Activated CD4-positive, alpha-beta T cell treated with anti-CD3 and anti-CD28 coated beads, Interleukin-2, amount 10 ng/mL, durations not matched to agents 7 days and 5 days (primary cell): ENCODE measurements at places on chromosomes 5 and 9. TPM values are rescaled to one million over a fixed set of nuclear protein-coding genes. Genes with fewer than 3 reads are reported as not detected.

DNA sequence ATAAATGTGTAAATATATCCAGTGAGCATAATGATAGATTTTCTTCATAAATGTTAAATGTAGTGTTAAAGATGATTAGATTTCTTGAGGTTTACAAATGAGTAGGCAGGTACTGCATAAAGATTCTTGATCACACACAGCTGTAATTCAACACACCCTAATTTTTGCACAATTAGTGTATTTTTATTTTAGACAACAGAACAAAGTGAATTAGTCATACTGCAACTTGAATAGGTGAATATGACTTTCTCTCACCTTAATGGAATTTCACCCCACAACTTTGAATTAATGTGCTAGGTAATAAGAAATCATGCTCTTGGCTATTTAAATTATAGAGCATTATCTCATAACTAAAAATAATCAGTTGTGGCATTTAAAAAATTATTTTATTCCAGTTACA, 795.7 kb upstream of the ACO1 start:
- no peak for DNase-seq

The FBP2 gene
- not detected for total RNA-seq

The OR1J2 gene
- total RNA-seq: not detected

GRCh38 chr5:14251733-14252132, 108.6 kb downstream of the TRIO start:
- DNase-seq: no peak

DNA sequence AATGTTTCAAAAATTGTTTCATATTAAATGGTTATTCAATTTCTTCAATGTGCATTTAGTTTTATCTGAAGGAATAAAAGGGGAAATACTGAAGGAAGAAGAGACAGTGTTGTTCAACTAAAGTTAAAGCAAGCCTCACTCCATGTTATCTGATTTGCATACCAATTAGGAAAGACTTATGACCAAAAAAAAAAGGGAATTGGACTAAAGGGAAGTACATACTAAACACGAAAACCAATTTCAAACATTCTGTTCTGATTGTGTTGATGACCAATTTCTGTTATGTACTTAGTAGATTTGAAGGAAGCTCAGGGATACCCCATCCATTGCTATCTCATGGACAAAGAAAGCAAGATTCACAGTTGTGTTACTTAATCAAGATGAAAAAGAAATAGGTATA, 4.9 kb upstream of the GAPT start:
- no peak for DNase-seq

- no peak for DNase-seq
Observed at GRCh38 chr5:33601881-33602280, 161.1 kb downstream of the TARS1 start.

- DNase-seq: no peak
Observed at GRCh38 chr9:92483627-92484545, 1.6 kb upstream of the ASPN start.

GRCh38 chr5:37662789-37663485, 176.9 kb downstream of the GDNF start:
- DNase-seq: no peak

- DNase-seq: peak; percentile 50
Observed at GRCh38 chr5:133287500-133287899, 235.7 kb downstream of the HSPA4 start.

GRCh38 chr5:9605041-9605838, 24.9 kb downstream of the TAS2R1 start:
- no peak for DNase-seq

GRCh38 chr5:14416621-14417275, 164.8 kb upstream of the OTULINL start:
- DNase-seq: no peak

The HNRNPH1 gene
- 895 TPM for total RNA-seq

DNA sequence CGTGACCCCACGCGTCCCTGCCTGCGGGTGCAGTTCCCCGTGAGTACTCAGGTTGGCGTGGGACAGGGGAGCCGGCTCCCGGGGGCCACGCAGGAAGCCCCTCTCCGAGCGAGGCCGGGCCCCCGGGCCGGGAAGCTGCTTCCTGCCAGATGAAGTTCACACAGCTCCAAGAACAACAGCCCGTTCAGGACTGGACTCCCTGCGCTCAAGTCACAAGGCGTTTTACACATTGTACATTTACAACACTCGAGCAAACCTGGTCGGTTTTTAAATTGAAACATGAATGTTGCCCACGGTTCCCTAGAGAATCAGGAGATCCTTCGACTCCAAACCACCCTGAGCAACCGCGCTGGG, 22.4 kb downstream of the SLC9A3 start:
- DNase-seq: no peak

DNA sequence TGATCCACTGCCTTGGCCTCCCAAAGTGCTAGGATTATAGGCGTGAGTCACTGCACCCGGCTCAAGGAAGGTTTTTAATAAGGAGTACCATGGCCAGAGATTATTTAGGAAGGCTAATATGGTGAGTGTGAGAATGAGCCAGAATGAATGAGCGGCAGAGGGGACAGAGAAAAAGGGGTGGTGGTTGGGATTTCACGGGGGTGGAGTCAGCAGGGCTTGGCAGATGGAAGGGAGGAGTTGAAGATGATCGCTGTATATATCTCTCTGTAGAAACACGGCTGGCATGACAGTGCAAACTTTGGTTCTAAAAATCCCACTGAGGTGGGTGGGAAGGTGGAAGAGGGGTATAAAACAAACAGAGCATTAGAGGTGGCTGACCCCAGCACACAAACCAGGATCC, 176.7 kb upstream of the TBC1D2 start:
- no peak for DNase-seq

The EIF4E1B gene
- not detected for total RNA-seq

The LYSMD3 gene
- 22.5 TPM for total RNA-seq

The ANKRD55 gene
- 11.9 TPM for total RNA-seq

- no peak for DNase-seq
Observed at GRCh38 chr9:14956208-14956607, 46.0 kb upstream of the FREM1 start.

The FAM151B gene
- 0.15 TPM for total RNA-seq

- DNase-seq: no peak
Observed at GRCh38 chr5:157750320-157750719, 6.8 kb downstream of the LSM11 start.

The SLC23A1 gene
- 0.77 TPM for total RNA-seq

The FREM1 gene
- total RNA-seq: not detected

The NR3C1 gene
- 73.1 TPM for total RNA-seq

The ANKDD1B gene
- 0.07 TPM for total RNA-seq
